Inflammatory macrophage (primary cell): ENCODE measurements at places on chromosomes 4 and X.

DNA sequence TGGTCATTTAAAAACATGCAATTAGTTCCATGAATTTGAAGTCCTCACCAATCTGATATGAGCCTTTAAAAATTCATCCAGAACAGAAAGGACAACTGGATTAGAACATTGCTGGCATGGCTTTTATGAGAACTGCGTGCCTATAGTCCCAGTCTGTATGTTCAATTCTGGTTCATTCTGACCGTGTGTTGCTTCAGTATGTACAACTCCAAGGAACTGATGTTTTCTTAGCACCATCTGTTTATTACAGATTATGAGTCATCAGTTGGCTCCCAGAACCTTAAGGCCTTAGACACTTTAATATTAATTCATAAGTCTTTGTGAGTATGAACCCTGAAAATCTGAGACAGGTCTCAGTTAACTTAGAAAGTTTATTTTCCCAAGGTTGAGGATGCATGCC is 115.0 kb downstream of the CEP44 start:
- DNase-seq = no peak

DNA sequence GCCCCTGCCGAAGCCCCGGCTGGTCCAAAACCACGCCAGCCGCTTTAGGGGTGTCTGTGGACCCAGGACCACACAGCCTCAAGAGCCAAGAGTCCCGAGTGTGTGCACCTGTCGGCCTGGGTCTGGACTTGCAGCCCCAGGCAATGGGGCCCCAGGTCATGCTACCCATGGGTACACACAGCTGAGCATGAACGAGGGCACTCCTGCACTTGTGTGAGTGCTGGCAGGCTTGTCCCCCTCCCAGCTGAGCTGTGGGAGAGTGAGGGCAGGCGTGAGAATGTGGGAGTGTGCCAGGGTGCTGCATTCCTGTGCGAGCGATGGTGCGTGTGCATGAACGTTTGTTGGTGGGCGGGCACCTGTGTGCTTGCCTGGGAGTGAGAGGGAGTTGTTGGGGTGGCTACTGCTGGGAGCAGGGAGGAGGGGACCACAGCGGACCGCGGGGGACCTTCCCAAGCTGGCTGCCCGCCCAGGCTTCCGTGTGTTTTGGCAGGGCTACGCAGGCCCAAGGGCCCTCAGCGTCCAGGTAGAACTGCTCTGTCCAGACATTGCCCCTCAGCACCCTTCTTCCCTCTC is 30.8 kb downstream of the BLOC1S4 start:
- no peak for DNase-seq

DNA sequence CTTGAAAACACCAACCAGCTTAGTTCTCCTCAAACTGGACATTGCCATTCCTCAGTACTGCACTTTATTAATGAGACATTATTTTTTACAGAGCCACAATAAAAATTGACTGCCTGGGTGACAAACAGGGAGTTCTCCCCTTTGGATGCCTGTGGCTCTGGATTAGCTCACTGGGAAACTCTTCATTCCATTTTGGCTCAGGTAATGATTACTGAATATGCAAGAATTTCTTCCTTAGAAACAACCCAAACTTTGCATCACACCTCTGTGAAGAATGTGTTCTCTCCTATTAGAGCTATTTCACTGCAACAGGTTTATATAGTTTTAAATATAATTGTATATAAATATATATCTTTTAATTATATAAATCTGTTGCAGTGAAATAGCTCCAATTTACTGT is 2065.8 kb downstream of the ARAP2 start:
- no peak for DNase-seq

GRCh38 chr4:101126059-101126458 is 221.3 kb downstream of the PPP3CA start:
- no peak for DNase-seq

GRCh38 chrX:135273162-135273561 is 21.3 kb downstream of the ETDA start:
- no peak for DNase-seq

- DNase-seq = no peak
These were observed 459.5 kb downstream of the ANKRD50 start for GRCh38 chr4:124253080-124253479.

DNA sequence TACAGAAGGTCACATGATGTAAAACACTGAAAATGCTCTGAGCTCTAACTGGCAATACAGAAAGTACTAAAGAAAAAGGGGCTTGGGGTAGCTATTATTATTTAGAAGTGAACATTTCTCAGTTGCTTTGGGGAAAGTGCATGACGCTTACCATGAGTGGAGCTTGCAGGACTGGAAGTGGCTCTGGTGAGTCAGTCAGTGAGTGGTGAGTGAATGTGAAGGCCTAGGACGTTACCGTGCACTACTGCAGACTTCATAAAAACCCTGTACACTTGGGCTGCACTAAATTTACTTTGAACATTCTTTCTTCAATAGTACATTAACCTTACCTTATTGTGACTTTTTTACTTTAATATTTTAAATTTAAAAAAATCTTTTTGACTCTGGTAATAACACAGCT is 89.3 kb upstream of the ENPP6 start:
- DNase-seq = no peak

GRCh38 chr4:99664716-99665115 is 7.1 kb upstream of the C4orf54 start:
- DNase-seq = no peak

DNA sequence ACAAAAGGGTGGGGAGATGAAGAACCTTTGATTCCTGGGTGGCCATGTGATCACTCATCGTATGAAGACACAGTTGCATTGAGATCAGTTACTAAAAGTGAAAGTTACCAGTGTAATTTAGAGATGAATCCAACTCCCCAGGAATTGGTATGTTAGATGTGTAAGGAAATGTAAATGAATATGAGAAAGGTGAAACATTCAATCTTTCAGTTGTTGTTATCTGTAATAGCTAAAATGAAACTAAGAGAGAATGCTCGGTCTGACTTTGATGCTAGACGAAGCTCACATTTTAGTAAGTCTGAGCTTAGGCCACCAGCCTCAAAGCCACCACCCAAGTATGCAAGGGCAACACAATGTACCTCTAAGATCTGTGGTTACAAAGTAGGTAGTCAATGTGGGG is 194.3 kb upstream of the POF1B start:
- DNase-seq = no peak

- peak; percentile 6 for DNase-seq
These were observed 113.2 kb upstream of the LSM6 start for GRCh38 chr4:146062340-146062739.

DNA sequence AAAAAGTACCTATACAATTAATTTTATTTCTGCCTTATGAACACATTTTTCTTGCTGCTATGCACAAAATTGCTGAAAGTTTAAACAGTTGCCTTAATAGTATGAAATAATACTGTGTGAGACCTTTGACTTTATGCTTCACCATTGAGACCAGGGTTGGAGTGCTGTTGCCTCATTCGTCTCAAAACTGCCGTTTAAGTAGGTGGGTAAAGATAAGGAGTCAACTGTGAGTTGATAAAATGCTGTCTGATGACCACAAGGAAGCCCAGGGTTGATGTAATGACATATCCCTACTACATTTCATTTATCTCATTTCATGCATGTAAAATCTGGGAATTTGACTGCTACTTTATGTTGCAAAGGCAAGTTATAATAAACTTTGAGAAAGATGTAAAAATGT is 23.4 kb downstream of the STK26 start:
- no peak for DNase-seq

DNA sequence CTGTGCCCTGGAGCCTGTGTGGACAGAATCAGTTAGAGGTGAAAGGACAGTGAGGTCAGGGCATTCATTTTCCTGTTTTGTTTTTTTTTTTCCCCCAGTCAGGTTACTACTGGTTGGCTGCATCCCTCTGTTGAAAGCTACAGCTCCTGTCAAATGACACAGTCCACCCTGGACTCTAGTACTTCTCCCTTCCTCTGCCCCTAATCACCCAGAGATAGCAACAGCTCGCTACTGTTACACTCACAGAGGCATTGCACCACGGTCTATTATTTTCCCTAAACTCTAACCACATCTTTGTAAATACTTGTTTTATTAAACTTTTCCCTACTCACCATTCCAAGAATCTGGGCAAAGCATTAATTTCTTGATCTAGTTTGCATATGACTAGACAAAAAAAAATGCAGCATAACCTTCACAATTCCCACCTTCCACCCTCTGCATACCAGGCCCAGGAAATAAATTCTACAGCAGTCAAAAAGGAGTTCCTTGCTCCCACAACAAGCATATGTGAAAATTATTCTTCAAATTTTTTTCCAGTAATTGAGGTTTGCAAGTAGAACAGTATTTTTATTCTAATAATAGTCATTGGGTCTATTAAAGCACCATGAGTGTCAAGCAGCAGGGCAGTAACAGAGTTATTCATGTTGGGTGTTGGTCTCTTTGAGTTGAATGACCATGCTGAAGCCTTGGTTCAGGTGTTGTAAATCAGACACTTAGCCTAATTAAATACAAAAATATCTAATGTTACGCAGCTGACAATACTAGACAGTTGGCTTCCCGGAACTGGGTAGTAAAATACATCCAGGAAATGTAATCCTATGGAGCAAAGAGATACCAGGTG is 329.2 kb downstream of the INPP4B start:
- DNase-seq = no peak

DNA sequence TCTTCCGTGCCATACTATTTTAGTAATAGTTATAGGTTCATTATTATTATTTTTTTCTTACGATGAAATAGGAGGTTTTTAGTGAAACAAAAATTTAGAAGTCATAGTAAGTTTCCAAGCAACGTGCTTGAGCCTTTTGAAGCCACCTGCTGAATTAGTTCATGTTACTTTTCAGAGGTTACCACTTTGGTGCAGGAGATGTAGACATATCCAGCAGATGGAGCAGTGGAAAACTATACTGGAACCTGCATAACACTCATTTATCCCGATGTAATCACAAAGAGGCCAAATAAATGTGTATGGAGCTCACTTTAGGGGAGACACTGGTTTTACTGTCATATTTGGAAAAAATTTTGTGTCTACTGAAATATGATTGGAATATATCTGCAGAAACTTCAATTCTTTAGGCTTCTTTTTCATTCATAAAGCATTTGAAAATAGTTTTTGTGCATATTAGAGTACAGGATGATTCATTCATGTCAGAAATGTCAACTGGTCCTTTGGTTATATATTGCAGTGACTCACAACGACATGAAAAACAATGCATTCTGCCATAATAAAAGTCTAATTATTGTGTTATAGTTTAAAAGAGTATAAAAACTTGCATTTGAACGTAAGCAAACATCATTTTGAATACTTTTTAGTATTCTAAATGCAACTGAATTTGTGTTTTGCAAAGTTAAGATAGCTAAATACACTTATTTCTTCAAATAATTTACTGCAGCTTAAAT is 2182.9 kb upstream of the TENM3 start:
- no peak for DNase-seq

DNA sequence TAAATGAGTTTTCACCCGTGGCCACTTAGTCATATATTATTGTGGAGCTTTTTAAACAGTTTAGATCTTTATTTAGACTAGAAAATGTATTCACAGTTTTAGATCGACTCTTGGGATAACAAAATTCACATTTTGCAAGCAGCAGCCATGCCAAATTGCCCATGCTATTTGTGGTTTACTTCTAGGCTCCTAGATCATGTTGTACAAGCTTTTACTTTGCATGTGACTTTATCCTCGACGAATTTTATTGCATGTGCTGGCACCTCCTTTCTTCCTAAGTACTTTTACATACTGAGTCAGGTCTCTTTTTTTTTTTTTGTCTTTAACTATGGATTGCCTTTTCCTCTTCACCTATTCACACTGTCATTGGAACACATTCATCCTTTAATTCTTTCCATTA is 23.2 kb downstream of the BBS12 start:
- DNase-seq = no peak

DNA sequence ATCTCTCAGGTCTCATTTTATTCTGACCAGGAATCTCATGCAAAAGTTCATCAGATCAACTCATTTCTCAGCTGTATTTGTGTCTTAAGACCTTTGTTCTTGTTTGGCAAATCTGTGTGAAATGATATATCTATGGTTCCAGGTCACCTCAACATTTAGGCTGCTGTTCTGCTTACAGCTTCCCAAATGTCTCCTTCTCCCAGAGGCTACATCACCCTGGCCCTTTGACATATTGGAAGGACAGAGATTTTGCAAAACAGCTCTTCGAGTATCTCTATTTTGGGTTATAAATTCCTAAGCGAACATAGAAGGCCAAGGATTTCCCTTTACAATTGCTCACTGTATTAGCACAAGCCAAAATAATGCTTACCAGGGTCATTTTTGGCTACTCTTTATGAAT is 57.5 kb upstream of the GIMD1 start:
- no peak for DNase-seq

- DNase-seq = no peak
These were observed 18.4 kb upstream of the ANAPC4 start for GRCh38 chr4:25358515-25359275.

DNA sequence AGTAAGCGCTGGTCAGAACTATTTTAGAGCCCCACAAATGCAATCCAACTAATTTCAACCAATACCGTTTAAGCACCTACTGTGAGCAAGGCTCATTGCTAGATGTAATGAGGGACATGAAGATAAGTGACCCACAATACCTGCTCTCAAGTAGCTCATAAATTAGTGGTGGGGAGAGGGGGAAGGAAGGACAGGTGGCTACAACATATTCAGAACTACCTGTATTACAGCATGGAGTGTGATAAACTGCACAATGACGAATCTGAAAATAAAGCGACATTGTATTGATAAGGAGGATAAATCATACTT is 311.6 kb upstream of the DIAPH2 start:
- DNase-seq = no peak

GRCh38 chr4:143285696-143286437 is 50.8 kb upstream of the GAB1 start:
- no peak for DNase-seq

GRCh38 chr4:105996845-105997244 is 101.6 kb downstream of the NPNT start:
- no peak for DNase-seq

DNA sequence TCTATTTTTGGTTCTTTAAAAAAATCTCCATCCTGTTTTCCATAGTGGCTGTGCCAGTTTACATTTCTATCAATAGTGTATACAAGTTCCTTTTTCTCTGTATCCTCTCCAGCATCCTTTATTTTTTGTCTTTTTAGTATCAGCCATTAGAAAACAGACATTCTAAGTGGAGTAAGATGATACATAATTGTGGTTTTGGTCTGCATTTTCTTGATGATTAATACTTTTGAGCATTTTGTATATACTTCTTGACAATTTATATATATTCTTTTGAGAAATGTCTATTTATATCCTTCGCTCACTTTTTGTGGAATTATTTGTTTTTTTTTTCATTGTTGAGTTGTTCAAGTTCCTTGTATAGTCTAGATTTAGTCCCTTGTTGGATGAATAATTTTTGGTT is 382.2 kb upstream of the SPOCK3 start:
- DNase-seq = no peak

GRCh38 chrX:125170459-125170858 is 149.2 kb upstream of the TEX13C start:
- DNase-seq = no peak

DNA sequence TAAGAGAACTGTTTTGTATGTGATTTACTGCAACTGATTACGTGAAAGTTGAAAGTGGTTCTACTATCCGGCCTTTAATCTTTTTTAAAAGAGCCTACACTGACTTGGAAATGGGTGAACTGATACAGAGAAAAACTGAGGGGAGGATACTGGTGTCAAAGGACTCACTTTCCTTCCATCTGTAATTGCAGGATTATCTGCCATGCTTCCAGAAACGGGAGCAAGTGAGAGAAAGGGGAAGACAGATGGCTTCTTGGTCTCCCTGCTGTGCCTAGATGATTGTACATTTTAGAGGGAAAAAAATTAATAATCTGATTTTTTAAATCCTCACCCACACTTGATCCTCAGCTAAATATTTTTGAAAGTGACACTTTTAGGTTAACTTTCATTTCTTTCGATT is 88.3 kb upstream of the GRID2 start:
- no peak for DNase-seq

- DNase-seq = no peak
These were observed 25.0 kb upstream of the SHROOM4 start for GRCh38 chrX:50838820-50839600.
